Stimulated activated CD4-positive, alpha-beta T cell treated with anti-CD3 and anti-CD28 coated beads, Interleukin-15, amount 100 ng/mL, for 1 hour (primary cell): ENCODE measurements at places on chromosomes 11 and 22.

- DNase-seq = no peak
Measured at GRCh38 chr22:44979154-44979553, 30.7 kb downstream of the PHF21B start.

GRCh38 chr22:45212306-45212709 lies 28.4 kb downstream of the KIAA0930 start:
- no peak for DNase-seq

DNA sequence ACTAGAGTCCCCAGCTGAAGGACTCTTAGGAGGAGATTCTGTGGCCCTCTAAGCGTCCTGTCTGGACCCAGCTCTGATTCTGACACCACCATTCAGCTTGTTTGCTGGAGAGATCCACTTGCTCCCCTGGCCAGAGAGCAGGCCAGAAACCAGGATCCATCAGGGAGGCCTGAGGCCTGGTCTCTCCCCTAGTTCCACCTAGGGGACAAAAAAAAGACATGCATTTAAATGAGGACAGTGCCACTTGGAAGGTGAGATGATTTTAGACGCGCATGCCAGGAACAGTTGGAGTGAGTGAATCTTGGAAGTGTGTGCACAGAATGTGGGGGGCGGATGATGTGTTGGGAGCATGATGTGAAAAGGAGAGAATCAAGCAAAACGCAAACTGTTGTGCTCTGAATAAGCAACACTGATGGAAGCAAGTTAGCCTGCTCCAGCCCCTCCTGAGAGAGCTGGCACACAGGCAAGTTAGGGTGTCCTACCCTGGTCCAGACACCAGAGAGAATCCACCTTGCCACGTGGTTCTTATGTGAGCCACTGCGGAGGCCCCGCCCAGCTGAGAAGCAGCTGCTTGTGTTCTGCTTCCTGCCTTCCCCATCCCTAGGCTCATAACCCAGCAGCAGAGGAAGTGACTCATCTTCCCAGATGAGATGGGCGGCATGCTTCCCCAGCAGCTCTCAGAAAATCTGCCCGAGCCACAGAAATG lies 8.0 kb upstream of the SLCO2B1 start:
- DNase-seq = peak; percentile 41

DNA sequence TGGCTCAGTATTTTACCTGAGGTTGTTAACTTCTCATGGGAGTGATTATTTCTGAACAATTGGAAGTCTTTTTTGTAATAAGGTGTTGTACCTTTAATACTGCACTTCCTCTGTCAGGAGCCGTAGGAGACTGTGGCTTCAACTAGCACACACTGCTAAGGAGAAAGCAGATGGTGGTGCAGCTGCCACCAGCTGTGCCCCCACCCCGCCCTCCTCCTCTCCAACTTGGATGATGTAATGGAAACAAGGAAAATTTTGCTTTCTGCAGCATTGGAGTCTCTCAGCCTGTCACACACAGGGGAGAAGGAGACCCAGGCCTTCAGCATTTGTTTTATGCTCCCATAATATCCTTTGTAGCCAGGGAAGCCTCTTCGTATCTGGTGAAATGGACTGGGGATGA lies 91.2 kb downstream of the TEAD1 start:
- no peak for DNase-seq

GRCh38 chr22:48751539-48752437 lies 1075.9 kb downstream of the BRD1 start:
- no peak for DNase-seq

DNA sequence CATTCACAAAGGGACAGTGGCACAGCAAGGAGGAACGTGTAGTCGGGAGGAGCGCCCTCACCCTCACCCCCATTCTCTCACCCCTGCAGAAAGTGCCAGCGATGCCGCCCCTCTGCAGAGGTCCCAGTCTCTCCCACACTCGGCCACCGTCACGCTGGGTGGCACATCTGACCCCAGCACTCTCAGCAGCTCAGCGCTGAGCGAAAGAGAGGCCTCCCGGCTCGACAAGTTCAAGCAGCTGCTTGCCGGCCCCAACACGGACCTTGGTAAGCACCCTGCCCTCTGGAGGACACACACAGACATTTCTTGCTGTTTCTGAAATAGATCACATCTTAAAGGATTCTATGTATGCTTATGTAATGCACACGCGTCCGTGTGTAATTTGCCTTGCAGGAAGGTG lies 34.9 kb downstream of the TBC1D22A start:
- DNase-seq = no peak
